ENCODE measurements at places on chromosomes 2 and 18. TPM values are rescaled to one million over a fixed set of nuclear protein-coding genes. Genes with fewer than 3 reads are reported as not detected.

ARHGAP15 gene
- total RNA-seq = not detected

STK11IP gene
- 7.3 TPM for total RNA-seq

GKN1 gene
- total RNA-seq = not detected

TGFA gene
- not detected for total RNA-seq

RAMP1 gene
- total RNA-seq = not detected

All from epithelial cell of umbilical artery (primary cell).